Urinary bladder (tissue), 4 donors: ENCODE measurements at places on chromosomes 6 and 20. TPM values are rescaled to one million over a fixed set of nuclear protein-coding genes. Genes with fewer than 3 reads are reported as not detected.

DNA sequence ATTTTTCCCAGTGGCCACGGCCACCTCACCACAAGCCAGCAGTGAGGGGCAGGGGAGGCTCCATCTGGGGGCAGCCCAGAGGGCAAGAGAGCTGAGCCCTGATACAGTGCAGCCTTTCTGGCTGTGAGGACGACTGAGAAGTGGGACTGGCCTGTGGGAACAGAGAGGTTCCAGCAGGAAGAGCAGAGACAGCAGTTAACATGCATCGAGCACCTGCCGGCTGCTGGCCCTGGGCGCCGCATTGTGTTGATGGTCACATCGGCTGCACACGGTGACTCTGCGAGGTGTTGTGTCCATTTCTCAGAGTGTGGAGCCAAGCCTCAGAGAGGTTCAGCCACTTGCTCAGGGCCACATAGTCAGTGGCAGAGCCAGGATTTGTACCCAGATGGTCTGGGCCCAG lies 9.8 kb downstream of the FOXS1 start:
- DNase-seq = no peak

- no peak for DNase-seq
Measured at GRCh38 chr20:1146957-1147356, 28.6 kb downstream of the PSMF1 start.

- DNase-seq = no peak
Measured at GRCh38 chr6:51273228-51273961, 454.7 kb downstream of the TFAP2B start.

- no peak for DNase-seq
Measured at GRCh38 chr6:96522465-96523009, 931 bp downstream of the UFL1 start.

- no peak for DNase-seq
Measured at GRCh38 chr20:3224681-3225421, 14.1 kb downstream of the SLC4A11 start.

DNA sequence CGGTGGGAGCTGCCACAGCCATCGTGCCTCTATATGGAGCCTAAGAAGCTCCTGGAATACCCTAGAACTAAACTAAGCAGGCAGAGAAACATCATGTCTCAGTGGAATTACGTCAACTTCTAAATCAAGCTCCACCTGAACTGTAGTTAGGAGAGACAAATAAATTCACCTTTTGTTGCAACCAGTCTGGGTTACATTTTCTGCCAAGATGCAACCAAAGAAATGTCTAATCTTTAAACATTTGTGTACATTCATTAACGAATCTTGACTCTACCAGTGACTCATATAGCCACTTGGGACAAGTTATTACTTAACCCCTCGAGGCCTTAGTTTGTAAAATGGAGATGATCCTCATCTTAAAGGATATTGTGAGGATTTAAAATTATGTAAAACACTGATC lies 8.9 kb downstream of the PTPRK start:
- DNase-seq = no peak

APOBEC2 gene
- polyA plus RNA-seq = 0.41 TPM

TTLL9 gene
- 0.20 TPM for polyA plus RNA-seq

- DNase-seq = no peak
Measured at GRCh38 chr6:7681449-7681848, 44.5 kb upstream of the BMP6 start.

GRCh38 chr20:21027569-21027968 lies 78.6 kb downstream of the LINC00237 start:
- no peak for DNase-seq

SNX21 gene
- polyA plus RNA-seq = 93.2 TPM

- no peak for DNase-seq
Measured at GRCh38 chr6:116533233-116533957, 12.1 kb downstream of the TRAPPC3L start.

- DNase-seq = no peak
Measured at GRCh38 chr6:156111913-156112312, 656.3 kb upstream of the NOX3 start.

CD83 gene
- polyA plus RNA-seq = 1.8 TPM

DEF6 gene
- polyA plus RNA-seq = 7.8 TPM
